ELF-1 (cell line): ENCODE measurements at places on chromosomes 4 and X.

GRCh38 chrX:129959493-129959832, 23.0 kb upstream of the BCORL1 start:
- peak; percentile 77 for DNase-seq

DNA sequence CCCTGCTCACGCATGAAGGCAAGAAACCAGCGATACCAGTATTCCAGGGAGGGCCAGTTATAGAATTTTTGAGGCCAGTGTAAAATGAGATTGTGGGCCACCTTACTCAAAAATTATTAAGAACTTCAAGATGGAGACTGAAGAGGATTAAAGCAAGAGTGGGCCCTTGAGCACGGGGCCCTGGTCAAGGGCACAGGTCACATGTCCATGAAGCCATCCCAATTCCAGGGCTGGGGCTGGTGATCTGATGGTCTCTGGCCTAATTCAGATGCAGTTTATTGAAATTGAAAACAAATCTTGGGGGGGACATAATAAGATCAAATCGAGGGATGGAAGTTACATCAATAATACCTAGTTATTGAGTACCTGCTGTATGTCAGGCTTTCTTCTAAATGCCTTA, 58.3 kb downstream of the SMIM20 start:
- DNase-seq: no peak

GRCh38 chr4:137800861-137801260, 268.6 kb upstream of the PCDH18 start:
- no peak for DNase-seq

GRCh38 chr4:121485190-121485804, 104.5 kb upstream of the QRFPR start:
- DNase-seq: no peak

DNA sequence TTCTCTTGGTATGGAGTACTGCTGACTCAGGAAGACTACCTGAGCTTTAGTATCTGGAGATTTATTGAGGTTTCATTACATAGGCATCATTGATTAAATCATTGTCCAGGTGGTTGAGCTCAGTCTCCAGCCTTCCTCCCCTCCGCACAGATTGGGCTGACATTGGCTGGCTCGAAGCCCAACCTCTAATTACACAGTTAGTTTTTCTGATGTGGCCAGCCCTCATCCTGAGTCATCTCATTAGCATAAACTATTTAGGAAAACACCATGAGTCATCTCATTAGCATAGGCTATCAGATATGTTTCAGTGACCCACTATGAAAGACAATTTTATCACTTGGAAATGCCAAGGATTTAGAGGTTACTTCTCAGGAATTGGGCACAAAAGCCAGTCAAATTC, 93.9 kb upstream of the ANKRD50 start:
- DNase-seq: peak; percentile 9

DNA sequence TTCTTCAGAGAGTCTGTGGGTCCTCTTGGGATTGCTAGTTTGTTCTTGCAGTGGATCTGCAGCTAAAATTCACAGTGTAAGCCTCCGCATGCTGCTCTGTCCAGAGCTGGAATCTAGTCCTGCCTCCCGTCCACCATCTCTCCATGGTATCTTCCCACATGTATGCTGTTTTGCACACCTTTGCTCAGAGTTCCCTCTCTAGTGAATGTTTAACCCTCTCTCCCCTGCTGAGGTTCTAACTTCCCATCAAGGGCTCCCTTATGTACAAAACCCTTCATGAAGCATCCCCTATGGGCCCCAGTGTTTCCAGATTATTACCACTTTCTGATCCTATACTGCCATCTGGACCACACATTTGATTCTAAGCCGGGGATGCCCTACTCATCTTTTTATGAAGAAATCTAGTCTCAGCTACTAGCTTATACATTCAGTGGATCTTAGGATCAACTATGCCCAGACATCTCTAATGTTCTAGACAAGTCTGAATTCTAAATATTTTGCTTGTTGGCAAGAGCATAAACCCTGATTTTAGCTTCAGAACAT, 157.3 kb downstream of the CPEB2 start:
- DNase-seq: no peak

GRCh38 chr4:33914386-33914785, 2329.9 kb downstream of the ARAP2 start:
- DNase-seq: no peak

GRCh38 chrX:153725039-153725831, 579 bp downstream of the ABCD1 start:
- DNase-seq: peak; percentile 50
